ENCODE measurements at places on chromosomes 6 and 20.

GRCh38 chr20:444117-444516 is 18.2 kb downstream of the TBC1D20 start:
- no peak for DNase-seq

GRCh38 chr6:33433001-33433543 is 13.2 kb downstream of the SYNGAP1 start:
- no peak for DNase-seq

DNA sequence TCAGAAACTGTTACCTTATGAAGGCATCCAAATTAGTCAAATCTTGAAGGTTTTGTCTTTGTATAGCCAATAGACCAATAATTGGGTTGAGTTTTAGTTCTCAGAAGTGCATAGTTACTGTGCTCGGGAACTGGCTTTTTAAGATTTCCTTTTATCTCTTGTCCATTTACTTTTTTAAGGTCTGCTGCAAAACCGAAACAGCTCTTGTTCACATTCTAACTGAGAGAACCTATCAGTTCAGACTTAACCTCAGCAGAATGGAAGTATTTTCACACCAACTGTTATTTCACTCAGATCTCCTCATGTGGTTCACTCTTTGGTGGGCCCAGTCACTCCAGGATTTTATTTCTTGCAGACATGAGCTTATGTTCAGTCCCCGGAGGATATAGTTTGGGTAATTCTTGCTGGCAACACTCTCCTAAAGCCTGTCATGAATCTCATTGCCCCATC is 55.5 kb downstream of the TPBG start:
- no peak for DNase-seq

GRCh38 chr6:52494298-52495072 is 74.3 kb downstream of the EFHC1 start:
- DNase-seq, result no peak

GRCh38 chr6:7169296-7169721 is 61.5 kb downstream of the RREB1 start:
- DNase-seq, result no peak

DNA sequence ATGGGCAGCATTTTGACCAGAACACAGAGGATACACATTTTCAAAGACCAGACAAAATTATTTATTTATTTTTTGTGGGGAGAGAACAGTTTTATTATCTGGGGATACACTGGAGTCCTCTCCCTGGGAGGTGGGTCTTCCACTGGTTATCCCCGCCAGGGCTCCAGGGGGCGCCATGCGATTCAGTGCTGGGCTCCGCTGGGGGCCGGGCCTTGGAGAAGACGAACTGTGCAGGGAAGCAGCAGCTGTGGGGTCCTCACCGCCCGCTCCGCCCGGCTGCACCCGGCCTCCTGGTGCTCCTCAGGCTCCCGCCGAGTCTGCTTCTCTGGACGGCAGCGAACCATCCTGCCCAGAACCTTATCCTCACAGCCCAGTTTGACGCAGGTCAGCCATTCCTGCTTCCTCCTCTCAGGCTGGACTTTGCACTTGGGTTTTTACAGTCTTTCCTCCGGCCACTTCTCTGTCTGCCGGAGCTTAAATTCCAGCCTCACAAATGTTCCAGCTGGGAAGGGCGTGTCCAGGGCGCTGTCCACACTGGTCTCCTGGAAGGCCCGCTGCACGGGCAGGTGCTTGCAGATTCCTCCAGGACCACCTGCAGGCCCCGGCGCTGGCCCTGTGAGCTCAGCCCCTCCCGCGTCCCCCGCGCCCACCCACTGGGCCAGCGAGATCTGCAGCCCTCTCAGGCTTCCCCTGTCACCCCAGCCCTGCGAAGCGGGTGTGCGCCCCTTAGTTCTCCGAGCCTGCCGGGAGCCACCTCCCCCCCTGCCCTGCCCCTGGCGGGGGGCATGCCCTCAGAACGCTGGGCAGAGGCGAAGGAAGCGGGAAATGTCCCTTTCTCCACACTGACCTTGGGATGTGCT is 1830.0 kb upstream of the DEFB115 start:
- no peak for DNase-seq

DNA sequence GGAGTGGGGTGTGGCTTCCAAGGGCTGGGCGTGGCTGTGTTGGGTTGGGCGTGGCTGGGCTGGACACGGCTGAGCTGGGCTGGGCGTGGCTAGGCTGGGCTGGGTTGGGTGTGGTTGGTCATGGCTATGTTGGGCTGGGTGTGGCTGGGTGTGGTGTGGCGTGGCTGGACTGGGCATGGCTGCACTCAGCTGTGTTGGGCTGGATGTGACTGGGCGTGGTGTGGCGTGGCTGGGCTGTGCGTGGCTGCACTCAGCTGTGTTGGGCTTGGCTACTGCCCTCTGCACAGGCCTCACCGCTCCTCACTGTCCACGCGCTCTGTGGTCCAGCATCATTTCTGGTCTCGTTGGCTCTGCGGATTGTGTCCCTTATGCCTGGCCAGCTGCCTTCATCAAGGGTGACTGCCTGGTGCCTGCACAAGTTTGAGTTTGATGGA is 43.5 kb upstream of the SLCO4A1 start:
- DNase-seq, result no peak

- no peak for DNase-seq
Observed at GRCh38 chr20:24473435-24474223, 4.2 kb downstream of the SYNDIG1 start.

DNA sequence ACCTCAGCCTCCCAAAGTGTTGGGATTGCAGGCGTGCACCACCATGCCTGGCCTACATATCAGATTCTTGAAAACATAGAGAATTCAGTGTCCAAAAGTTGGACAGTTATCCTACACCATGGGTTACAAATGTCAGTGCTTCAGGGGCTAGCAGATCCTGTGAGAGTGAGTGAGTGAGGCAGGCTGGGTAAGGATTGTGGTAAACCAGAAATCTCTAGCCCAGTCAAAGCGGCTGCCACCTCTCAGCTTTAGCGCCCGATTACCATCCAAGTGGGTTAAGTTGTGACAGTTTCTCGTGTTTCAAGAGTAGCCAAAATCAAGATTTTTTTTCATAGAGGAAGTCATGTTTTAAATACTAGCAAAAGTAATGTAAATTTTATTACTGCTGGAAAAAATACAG is 21.9 kb upstream of the CSE1L start:
- no peak for DNase-seq

DNA sequence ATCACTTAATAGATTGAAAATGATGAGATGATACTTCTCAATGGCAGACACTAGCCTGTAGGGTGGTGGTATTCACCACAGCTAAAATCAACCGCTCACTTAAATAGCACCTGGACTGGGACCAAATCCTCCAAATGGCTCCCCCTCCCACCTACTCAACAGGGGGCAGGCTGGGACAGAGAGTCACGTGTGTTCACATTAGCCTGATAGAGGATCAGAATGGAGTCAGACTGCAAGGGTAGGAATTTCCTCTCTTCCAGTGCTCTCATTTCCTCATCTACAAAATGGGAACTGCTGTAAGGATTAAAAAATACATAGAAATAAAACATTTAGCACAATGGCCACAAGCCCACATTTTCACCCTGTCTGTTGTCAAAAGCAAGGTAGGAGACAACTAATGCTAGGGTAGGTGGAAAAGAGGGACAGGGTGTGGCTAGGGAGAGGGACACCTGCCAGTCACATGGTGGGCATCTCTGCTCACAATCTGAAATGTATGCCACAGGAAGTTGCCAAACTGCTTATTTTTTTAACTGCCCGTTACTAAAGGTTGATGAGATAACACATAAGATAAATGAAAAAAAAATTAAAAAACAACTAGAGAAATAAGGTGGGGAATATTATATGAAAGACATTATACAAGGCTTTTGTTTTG is 55.3 kb downstream of the BACH2 start:
- DNase-seq, result no peak

DNA sequence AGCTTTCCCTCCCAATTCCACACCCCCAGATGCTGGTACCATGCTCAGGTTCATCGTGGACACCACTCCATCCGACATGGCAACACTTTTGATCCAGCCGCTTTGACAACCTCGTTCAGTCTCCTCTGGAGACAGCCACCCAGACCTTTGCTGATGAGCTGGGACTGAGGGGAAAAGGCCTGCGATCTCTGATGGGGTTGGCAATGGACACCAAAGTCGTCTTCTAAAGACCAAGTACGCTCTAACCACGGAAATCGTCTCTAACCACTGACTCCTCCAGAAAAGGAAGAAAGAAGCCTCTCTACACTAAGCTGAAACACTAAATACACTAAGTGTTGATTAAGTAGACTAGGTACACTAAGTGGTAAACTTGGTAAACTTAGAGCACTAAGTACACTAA is 26.1 kb upstream of the HLA-E start:
- no peak for DNase-seq

GRCh38 chr6:143700684-143701348 is 23.1 kb downstream of the PHACTR2 start:
- no peak for DNase-seq

GRCh38 chr20:46512943-46513844 is at the start of gene ZNF334:
Gene ZNF334 (minus strand): TSS chr20:46513559. CDS start chr20:46512102, 1,457 bp downstream.
- DNase-seq, result no peak

- no peak for DNase-seq
Observed at GRCh38 chr6:77987035-77987384, 334.2 kb downstream of the MEI4 start.

All from cortex of kidney (tissue), 1 donor.